Stimulated activated CD8-positive, alpha-beta memory T cell treated with anti-CD3 and anti-CD28 coated beads, Interleukin-2, amount 100 ng/mL, for 1 hour (primary cell): ENCODE measurements at places on chromosomes 4 and X.

DNA sequence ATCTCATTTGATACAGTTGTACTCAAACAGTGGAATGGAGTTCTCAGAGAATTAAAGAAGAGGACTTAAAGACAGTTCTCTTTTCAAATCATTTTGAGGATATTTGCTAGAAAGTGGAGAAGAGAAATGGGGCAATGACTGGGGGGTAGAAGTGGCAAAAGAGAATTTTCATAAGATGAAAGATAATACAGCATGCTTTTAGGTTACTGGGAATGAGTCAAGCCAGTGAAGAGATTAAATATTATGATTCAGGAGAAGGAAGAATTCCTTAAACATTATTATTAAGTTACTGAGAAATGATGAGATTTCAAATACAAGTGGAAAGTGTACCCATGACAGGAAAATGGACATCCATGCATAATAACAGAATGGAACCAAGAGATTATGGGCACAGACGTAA lies 219.0 kb upstream of the DKK2 start:
- DNase-seq, result no peak

GRCh38 chr4:142435599-142436235 lies 410.4 kb downstream of the INPP4B start:
- no peak for DNase-seq

GRCh38 chr4:13523105-13523477 lies 21.2 kb downstream of the NKX3-2 start:
- no peak for DNase-seq

- no peak for DNase-seq
Observed at GRCh38 chrX:19515615-19516105, 352 bp upstream of the MAP3K15 start.

- DNase-seq, result no peak
Observed at GRCh38 chrX:120308558-120308957, 2.7 kb downstream of the TMEM255A start.
